ENCODE measurements at places on chromosomes 13 and 19. TPM values are rescaled to one million over a fixed set of nuclear protein-coding genes. Genes with fewer than 3 reads are reported as not detected.

DNA sequence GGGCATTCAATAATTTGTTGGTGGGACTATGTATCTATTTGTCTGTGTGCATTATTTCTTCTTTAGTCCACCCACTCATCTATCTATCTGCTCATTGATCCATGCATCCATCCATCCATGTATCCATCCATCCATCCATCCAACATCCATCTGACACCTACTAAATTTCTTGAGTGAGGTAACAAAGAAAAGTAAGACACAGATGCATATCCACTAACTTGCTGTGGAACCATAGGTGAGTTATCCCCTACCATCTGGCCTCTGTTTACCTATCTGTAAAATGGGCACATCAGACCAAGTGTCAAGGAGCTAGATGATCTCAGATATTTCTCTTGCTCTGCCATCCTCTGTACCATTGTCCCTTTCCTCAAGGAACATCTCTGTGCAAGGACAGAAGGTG is 54.7 kb downstream of the ZNF536 start:
- no peak for DNase-seq

GRCh38 chr13:75305059-75305458 is 176.9 kb downstream of the TBC1D4 start:
- DNase-seq, result no peak

Gene ZNF99
- 1.1 TPM for total RNA-seq

Gene MUC16
- total RNA-seq, result not detected

Gene CACNA1A
- total RNA-seq, result not detected

Gene TSKS
- total RNA-seq, result not detected

- DNase-seq, result no peak
These were observed 8.5 kb downstream of the PLEKHJ1 start for GRCh38 chr19:2227415-2228156.

Gene AXL
- 85.9 TPM for total RNA-seq

DNA sequence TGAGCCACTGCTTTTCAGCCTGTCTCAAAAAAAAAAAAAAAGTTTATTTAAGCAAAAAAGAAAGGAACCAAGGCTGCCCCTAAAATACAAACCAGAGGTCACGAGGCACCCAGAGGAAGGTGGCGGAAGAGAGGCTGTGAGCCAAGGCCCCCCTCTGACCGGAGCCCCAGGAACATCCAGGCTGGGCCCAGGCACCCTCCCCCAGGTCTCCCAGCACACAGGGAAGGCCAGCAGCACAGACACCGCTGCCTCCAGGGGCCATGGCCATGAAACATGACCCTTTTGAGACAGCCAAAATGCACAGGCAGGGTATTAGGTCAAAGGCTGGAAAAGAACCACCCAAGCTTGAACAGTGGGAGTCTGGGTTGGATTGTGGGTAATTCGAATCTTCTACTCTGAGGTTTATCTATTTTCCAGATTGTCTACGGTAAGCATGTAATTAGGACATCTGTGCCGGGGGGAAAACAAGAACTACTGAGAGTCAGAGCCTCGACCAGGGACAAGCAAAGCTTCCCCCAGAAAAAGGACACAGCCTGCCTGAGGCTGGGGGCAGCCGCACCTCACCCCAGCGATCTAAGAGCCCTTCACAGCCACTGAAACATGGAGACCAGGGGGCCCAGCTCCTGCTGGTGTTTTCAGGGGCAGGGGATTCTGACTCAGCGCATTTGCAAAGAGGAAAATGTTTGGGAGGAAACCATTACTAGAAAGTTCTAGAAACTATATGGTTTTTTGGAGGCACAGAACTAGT is 8.4 kb downstream of the PEX11G start:
- no peak for DNase-seq

DNA sequence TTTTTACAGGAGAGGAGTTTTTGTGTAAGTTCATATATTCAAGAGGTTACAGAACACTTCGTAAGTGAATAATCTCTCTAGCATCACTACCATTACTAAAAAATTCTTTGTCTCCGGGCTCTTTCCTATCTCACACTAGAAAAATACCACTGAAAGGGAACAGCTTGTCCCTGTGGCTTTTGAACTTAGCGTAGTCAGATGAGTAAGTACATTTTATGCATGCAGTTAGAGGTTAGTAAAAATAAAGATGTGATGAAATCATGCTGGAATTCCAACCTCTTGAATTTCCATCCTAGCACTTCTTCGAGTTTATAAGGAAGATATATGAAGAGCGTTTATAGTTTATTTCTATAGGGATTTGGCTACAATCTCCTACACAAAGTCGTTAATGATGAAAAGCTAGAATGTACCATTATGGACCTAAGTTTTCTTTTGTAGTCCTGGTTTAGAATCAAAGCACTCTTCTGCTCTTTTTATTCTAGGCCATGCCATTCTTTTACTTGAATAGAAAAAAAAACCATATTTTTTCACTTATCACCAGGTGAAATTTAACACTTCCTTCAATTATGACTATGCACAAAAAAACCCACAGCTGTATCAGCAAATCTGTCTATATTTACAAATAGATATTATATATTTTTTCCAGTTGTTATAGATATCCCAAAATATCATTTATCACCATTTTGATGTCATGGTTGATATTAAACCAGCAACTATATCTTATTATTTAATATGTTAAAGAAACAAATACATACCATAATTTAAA is 139.9 kb upstream of the PCDH9 start:
- DNase-seq, result no peak

DNA sequence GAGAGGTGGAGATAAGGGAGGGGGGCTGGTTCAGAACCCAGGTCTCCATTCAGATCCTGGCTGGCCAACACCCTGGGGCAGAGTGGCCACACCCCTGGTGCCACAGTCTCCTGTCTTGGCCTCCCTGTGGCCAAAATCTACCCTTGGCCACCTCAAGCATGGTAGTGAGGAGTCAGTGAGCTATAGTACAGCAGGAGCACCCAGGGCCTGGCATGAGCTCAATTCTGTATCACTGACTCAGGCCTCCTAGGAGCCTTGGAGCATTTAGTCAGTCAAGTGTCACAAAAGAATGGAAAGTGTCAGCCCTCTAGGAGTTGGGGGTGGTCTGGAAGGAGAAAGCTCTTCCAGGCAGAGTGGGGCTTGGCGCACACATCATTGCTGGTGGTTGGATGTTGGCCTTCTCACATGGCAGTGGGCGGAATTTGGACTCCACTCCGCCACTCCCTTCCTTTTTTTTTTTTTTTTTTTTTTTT is 6.6 kb upstream of the CD79A start:
- no peak for DNase-seq

Gene ATXN8OS
- total RNA-seq, result not detected

DNA sequence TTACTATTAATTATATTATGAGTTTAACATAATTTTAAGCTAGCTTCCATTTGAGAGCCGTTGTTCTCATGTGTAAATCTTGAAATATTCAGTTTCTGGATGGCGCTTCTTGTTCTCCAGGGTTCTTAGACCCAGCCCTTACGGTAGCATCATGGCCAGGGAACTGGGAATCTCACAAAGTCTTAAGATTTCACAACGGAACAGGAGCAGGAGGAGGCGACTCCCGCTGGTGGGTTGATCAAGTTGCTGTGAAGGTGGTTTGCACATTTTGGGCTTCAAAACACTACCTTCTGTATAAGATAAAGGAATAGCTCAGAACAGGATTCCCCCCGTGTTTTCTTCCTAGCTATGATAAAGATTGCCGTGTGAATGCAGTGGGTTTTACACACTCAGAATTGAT is 2.8 kb downstream of the NAXD start:
- DNase-seq, result no peak

Gene COX7A1
- total RNA-seq, result 69.8 TPM

Gene ZNF229
- total RNA-seq, result 3.3 TPM

DNA sequence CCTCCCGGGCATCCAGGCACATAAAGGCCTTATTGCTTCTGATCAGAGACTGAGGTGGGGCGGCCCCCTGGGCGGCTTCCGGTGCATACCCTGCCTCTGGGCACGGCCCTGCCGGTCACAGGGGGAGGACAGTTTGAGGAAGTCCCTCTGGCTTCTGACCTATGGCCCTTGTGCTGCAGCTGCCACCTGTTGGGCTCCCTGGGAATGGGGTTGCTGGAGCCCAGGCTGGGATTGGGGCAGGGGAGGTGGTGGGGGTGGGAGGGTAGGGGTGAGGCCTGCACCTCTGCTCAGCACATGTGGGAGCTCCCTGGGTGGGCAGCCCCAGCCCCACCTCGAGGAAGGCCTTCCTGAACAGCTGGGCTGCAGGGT is 10.7 kb downstream of the ANO8 start:
- no peak for DNase-seq

Gene RELB
- 16.7 TPM for total RNA-seq

Gene TMPRSS9
- not detected for total RNA-seq

DNA sequence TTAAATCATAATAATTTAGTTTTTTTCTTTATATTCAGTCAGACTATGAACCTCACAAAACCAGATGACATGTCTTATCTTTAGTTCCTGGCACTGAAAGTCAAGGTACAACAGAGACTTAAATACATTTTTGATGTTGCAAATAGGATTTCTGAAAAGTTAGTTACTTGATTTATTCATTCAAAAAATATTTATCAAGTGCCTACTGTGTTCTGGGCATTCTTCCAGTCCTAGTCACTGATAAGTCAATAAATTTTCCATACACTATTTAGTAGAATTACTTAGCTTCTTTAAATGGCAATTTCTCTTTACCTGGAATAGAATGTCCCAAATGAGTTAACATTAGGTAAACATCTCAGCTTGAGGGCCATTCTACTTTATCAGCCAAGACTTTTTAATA is 938.3 kb upstream of the PCDH9 start:
- no peak for DNase-seq

DNA sequence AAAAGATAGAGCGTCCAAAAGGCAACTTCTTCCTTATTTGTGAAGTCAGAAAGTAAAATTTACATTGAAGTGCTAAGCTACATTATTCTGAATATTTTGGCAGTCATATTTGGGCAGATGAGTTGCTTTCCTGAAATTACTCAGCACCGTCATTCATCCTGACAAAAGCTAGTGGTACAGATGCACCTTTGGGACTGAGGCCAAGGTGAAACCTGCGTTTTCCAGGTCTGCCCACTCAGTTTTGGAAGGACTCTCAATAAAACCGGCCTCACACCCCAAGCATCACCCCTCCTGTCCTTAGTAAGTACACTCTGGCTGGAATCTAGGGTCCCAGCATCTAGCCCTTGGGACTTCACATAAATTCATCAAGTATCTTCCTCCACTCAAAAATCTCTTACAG is 187.5 kb downstream of the TM9SF2 start:
- DNase-seq, result no peak

GRCh38 chr13:33322965-33323668 is 37.6 kb upstream of the STARD13 start:
- no peak for DNase-seq

DNA sequence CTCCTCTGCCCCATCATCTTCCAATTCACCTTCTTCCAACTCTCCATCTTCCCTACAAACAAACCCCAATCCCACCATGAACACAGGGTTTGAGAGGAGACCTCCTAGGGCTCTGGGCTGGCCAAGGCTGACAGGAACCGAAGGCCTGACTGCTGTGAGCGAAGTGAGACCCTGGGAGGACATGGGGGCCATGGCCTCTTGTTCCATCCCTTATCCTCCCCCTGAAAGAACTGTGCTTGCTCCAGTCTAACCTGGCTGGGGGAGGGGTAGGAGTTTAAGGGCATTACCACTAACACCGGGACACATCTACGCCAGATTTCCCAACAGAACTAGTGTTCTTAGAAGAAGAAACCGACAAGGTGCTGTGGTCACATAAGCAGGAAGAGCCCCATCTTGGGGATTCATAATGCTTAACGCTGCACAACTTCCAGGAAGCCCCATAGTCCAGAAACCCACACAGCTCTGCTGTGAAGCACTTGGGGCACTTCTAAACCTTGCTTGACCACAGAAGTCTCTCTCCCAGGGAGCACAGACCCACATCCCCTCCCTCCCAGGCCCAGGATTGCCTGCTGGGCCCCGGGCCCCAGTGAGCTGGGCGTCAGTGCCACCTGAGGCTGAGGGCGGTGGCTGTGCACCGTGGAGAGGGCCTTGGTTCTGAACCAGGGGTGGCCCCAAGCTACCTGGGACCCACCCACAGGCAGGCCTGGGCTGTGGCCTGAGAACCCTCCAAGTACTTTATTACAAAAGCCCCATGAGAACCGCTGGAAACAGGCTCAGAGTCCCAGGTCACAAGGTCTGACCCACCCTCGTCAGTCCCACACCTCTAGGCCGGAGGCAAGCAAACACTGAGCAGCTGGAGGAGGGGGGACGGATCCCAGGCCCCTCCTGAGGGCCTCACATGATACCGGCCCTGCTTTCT is 18.8 kb downstream of the ZC3H4 start:
- no peak for DNase-seq

- no peak for DNase-seq
These were observed 1286.4 kb downstream of the PCDH9 start for GRCh38 chr13:65943708-65944107.

DNA sequence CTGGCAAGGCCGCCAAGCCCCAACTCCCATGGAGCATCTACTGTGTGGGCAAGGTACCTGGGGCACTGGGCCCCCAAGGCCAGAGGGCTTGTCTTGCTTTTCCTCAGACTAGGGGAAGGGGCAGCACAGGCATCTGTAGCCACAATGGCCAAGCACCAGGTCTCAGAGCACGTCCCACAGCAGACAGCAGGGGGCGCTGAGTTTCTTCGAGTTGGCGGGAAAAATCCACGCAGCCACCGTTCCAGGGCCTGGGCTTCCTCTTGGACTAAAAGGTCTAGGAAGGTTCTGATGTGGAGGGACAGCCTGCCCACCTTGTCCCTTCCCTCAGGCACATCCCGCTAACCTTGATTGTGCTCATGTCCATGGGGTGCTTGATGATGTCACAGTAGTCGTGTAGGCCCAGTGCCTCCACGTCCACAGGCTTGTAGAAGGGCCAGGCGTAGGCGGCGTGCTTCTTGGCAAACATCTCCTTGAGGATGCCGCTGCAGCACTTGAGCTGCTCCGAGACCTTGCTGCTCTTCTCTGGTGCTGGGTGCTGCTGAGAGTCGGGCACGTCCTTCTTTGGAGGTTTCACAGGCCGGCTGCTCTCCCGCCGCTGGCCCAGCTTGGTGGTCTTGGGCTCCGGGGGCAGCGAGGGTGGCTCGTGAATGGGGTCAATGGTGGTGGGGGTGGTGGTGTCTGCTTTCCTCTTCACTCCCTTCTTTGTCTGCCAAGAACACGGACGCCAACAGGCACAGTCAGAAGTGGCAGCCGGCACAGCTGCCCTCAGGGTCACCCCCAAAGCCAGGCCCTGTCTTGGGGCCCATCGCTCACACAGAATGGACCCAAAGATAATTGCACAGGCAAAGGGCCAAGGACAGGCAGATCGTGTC is 32.0 kb upstream of the EPHX3 start:
- DNase-seq, result peak; percentile 91

Gene MARCHF2
- 289 TPM for total RNA-seq

- no peak for DNase-seq
These were observed 5.6 kb upstream of the CACNG6 start for GRCh38 chr19:53985863-53986262.

DNA sequence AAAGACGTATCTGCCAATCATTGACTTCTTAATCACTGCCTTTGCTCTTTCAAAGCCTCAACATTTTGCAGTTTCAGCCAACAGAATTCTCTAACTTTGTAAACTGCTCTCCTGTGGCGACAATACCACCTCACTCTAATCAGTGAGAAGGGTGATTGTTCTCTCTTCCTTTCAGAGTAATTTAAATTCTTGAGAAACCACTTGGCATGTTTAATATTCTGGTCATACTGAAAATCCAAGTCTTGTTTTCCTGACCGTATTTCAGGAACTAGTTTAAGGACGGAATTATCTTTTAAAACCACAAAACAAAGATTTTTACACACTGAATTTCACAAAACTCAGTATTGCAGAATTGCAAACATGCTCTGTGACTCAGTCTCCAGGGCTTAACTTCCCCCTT is 5.2 kb upstream of the CDC16 start:
- no peak for DNase-seq

GRCh38 chr13:35716186-35716585 is 239.7 kb upstream of the MAB21L1 start:
- peak; percentile 60 for DNase-seq
